ENCODE measurements at places on chromosomes 7 and 10.
A peak's percentile ranks its signal among the peaks of the same experiment; 100 is the strongest.

DNA sequence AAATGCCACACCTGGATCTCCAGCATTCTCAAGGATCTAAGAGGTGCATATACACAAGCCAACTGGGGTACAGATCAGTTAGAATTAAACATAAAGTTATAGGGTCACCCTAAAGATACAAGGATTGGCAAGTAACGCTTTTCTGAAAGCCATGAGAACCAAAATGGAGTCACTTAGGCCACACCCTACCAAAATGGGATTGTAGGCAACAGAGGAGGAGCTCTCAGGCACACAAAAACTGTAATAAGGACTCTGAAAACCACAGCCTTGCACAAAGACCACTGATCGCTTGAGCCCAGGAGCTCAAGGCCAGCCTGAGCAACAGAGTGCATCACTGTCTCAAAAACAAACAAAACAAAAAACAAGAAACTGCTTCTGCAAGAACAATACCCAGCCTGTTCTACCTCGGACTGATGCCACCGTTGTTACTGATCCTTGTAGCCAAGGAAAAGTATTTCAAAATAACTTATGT is 35.5 kb downstream of the SVOPL start:
- DNase-seq, result no peak

- no peak for DNase-seq
These were observed 22.7 kb upstream of the TMEM254 start for GRCh38 chr10:80055760-80056159.

GRCh38 chr10:125451319-125451718 is 231.6 kb downstream of the TEX36 start:
- no peak for DNase-seq

- no peak for DNase-seq
These were observed 320.1 kb upstream of the NFE2L3 start for GRCh38 chr7:25831831-25832411.

DNA sequence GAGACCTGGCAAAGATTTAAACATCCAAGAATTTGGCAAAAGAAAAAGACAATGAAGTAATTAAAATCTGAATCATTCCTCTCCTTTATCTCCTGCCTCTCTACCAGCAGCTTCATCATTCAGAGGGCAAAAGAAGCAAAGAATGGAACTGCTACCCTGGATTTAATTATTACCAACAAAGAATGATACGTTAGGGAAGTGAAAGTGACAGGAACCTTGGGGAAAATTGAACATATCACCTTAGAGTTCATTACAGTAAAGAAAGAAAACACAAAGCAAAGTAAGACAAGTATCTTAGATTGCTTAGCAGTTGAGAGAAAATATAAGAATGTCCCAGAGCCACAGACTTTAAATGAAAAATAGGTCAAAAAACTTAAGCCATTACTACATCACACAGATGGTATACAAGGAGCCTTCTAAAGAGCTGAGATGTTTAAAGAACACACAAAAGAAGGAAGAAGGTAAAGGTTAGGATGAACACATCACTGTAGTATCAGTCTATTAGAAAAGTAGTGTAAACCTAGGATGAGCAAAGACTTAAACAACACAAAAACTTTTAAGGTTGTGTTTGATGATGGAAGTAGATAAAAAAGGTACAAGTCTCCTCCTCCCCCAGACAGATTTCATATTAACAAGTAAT is 17.5 kb downstream of the CTNNA3 start:
- DNase-seq, result no peak

GRCh38 chr10:63563623-63564022 is 42.4 kb downstream of the REEP3 start:
- DNase-seq, result no peak

DNA sequence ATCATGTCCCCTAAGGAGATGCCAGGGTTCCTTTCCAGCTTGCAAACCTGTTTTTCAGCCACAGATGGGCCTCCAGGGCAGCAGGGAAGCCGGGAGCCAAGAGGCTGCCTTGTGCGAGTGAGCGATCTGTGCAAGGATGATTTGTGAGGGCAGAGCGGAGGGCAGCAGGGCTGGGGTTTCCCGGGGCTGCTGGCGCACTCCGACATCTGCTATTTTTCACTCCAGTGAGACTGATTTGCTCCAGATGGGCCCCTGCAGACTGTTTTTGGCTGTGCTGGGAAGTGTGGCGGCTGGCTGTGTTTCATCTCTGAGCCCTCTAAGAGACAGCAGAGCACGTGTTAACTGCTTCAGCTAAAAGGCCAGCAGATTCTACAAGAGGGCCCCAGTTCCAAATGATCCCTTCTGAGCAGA is 466.2 kb downstream of the TYW1 start:
- no peak for DNase-seq

DNA sequence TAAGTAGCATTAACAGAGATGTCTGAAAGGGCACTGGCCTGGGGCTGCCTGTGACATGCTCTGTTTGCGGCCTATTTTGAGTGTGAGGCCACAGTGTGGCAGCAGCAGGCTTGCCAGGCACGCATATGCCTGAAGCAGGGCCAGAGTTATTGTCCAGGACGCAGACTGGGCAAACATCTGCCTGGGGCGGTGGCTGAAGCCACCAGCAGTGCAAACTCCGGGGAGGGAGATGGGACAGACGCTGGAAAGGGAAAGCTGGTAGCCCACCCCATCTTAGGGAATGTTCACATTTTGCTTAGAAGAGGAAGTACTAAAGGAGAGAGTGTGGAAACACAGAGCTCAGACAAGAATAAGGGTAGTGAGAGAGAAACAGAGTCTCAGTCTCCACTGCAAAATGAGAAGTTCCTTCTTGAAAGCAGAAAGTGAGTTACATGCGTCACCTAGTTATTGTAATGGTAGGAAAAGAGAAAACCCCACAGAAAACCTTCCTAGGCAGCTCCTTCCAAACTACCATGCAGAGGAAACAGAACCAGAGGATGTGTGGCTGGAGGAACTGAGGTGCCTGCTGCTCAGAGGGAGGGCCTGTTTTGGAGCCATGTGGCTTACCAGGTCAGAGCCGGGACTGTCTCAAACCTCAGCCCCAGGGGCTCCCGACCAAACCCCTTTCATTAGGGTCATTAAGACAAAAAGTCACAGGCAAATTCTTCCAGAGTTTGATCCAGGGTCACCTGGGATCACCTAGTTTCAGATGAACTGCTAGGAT is 14.5 kb downstream of the AKR1B1 start:
- DNase-seq, result no peak

DNA sequence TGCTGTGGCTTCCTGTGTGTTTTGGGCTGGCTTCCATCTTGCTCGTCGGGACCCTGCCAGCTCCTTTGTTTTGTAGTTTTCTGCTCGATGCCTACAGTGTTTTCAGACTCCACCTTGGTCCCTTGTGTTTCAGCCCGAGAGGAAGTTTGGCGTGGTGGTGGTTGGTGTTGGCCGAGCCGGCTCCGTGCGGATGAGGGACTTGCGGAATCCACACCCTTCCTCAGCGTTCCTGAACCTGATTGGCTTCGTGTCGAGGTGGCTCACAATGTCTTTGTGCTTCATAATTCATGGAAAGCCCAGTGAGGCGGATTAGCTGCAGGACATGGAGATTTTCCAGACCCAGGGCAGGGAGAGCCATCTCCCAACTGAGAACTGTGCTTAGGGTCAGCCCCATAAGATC is 29.3 kb downstream of the BLVRA start:
- no peak for DNase-seq

- peak; percentile 42 for DNase-seq
These were observed 827 bp upstream of the FASTK start for GRCh38 chr7:151081170-151082101.

- DNase-seq, result no peak
These were observed 103.9 kb upstream of the TNS3 start for GRCh38 chr7:47685712-47686376.

DNA sequence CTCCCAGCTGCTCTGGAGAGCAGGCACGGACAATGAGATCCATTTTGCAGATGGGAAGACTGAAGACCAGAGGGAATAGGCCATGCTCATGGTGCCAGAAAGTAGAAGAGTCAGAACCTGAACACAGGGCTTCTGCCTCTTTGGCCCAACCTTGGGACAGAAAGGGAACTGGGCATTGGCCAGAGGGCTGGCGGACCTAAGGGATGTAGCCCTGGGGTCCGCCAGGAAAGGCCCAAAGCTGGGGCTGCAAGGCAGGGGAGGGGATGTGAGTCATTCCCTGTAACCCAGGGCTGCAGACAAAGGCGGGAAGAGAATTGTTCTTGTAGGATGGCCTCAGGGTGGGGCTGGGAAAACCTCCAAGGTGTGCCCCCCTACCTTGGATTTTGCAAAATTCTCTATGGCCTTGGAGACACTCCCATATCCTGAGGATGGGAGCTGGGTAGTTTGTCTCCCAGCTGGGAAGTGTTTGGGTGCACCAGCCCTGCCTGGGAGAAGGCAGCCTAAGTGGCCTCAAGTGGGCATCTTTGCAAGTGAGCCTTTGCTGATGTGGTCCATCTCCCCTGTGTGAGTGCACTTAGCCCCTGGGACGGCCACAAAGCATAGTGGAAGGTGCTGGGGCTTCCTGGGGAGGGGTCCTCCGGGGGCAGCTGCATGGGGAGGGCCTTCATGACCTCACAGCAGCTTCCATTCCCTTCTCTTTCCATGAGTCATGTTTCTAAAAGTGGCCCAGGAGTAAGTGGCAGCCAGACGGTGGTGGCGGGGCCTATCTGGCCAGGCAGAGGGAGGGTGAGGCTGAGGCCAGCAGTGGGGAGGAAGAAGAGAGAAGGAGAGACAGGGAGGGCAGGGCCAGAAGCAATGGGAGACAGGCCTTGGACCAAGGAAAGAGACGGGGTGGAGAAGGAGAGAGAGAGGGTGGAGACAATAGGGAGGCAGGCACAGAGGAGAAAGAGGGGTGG is 9.2 kb downstream of the AQP1 start:
- DNase-seq, result peak; percentile 84

DNA sequence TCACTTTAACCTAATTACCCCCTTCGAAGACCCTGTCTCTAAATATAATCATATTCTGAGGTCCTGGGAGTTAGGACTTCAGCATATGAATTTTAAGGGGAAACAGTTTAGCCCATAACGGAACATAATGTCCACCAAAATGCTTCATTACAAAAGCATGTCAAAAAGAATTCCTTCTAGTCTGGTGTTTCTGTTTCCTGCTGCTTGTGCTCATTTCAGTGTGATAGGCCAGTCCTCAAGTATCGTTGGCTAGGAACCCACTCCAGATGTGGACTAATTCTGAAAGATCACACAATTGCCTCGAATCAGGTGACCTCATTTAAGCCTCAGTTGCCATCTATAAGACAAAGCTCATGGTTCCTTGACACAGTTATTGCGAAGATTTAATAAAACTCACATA is 29.6 kb downstream of the INPP5F start:
- no peak for DNase-seq

GRCh38 chr7:101924171-101924570 is 106.7 kb downstream of the CUX1 start:
- DNase-seq, result peak; percentile 82

GRCh38 chr10:112517451-112517862 is 70.4 kb downstream of the VTI1A start:
- DNase-seq, result no peak

- no peak for DNase-seq
These were observed 41.3 kb downstream of the ARID5B start for GRCh38 chr10:61942604-61943461.

GRCh38 chr10:6402960-6403359 is 177.1 kb downstream of the PRKCQ start:
- DNase-seq, result no peak

- DNase-seq, result no peak
These were observed 8.5 kb downstream of the NKX6-2 start for GRCh38 chr10:132777441-132777840.

DNA sequence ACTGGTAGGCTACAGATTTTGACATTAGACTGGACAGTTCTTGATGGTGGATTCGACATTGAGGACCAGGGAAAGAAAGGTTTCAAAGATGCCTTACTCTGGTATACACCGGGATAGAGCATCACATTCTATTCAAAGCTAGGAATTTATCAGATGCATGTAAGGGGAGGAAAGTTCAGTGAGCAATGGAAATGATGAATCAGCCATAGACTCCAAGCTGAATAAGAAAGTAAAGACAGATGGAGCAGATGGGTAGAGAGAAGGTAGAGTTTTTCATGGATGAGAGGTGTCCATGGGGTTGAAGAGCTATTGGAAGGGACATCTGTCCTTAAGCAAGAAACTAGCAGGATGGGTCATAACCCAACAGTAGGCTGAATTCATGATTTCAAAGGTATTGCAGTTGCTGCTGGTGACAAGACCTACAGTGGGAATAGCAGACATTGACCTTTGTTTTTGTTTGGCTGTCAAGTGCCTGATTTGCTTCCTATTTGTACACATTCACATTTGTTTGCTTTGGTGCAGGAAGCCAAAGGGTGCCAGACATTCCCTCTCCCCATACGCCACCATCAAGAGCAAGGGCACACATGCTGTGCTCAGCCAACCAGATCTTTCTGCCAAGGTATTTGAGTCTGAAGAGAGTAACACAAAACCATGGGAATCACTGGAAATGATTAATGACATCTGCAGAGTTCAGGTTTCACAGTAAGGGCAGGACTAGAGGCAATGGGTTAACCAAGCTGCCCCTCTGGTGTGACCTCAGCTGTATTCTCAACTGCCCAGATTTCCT is 8.6 kb upstream of the CACUL1 start:
- DNase-seq, result no peak

DNA sequence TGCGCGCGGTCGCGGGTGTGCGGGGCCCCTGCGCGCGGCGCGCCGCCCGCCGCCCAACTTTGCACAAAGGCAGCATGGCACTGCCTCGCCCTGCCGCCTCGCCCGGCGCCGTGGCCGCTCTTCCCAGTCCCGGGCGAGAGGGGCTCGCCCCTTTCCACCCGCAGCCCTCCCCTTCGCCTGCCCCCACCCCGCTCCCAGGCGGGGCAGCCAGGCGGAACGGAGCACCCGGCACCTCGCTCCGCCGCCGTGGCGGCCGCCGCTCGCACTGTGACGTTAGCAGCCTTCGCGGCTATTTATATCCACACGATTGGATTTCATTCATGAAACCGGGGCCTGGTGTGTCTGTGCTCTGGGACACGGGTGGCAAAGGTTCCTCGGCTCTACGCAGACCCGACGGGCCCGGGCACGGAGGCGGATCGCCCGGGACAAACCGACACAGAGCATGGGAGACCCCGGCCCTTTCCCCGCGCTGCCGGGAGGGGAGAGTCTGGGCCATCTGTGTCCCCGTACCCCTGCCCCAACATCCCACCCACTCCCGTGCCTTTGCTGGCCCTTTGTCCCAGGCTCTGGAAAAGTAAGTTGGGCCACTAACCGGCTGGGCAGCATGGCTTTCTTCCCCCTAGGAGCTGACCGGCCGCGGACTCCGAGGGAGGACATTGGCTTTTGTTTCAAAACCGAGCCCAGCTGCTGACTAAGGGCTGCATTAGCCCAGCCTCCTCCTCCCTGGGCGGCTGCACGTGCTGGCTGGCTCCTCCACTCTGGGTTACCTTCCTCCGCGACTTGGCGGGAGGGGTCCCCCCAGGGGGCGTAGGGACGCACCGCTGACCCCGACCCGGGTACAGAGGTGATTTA is at the start of gene RHOBTB1:
Gene RHOBTB1, minus strand, starts transcription at position 128 of the 852 bp plus-strand sequence. CDS start 32,643 bp downstream, outside the sequence.
- peak; percentile 69 for DNase-seq

- no peak for DNase-seq
These were observed 340.2 kb downstream of the SUGCT start for GRCh38 chr7:40474790-40475680.

GRCh38 chr10:619710-620109 is 69.8 kb downstream of the DIP2C start:
- no peak for DNase-seq
